ENCODE measurements at places on chromosomes 3 and 15.

DNA sequence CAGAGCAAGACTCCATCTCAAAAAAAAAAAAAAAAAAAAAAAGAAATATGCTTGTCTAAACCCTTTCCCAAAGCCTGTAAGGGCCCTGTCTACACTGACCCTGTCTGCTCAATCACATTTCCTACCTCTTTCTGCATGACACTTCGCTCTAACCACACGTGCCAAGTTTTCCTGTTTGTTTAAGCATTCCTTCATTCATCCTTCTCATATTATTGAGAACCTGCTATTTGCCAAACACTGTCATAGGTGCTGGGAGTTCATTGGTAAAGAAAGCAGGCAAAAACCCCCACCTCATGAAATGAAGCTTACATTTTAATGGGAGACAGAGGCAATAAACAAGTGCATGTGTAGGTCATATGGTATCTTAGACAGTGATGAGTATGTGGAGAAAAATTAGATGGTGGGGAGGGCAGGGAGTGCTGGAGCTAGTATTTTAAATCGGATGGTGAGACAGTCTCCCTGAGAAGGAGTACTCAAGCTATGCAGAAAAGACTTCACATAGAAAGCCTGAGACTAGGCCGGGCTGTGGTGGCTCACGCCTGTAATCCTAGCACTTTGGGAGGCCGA is 48.0 kb downstream of the B3GNT5 start:
- no peak for DNase-seq

GRCh38 chr3:55604846-55605245 is 117.7 kb upstream of the WNT5A start:
- DNase-seq = no peak

GRCh38 chr3:151227266-151227806 is 24.3 kb upstream of the GPR171 start:
- no peak for DNase-seq

DNA sequence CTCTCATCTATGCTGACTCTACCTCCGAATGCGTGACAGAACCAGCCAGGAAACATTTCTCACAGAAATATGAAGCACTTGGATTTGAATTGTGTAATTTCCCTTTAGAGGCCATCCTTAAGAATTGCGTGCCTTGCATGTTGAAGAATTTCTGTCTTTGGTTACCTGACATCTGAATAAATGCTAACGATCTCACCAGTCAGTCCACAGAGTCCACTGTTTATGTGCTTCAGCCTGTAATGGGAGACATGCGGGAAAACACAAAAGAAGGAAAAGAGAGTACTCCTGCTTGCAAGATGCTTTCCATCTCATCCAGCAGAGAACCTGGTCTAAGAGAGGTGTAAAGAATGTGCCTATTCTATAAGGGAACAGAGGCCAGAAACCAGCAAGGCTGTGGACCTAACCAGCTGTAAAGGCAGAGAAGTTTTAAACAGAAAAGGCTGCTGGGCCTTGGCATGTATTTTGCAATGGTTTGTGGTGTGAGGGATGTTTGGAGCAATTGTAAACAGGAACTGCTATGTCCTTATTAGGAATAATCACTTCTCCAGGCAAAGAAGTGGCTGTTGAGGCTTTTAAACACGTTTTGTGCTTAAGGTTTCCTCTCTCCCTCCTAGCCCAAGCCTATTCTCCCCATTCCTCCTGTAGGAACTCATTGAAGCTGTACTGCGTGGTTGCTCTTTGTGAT is 36.4 kb upstream of the BOC start:
- DNase-seq = no peak

DNA sequence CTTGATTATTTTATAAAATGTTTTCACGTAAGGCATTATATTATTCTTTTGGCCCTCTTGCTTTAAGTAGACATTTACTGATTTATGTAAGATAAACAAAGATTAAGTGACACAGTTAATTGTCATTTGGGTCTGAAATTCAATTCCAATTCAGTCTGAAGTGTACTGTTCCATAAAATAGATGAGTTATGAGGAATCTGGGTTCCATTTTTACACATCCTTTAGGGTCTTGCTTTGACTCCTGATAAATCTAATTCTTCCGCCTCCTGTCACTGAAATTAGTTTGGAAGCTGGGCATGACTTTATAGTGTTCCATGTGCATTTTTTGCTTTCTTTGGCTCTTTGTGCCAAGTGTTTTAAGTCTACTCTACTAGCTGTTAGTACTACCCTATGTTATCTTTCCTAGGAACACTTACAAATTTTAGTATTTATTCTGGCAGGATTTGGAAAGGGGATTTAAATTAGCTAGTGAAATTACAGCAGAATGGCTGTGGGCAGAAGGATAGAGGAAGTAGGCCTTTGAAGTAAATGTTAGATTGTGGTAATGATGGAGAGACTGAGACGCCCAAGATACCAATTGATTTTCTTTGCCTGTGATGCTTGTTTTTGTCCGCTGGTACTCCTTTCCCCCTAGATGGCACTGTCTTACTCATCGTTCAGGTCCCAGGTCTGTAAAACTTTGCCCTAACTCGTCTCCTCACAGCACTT is 14.3 kb downstream of the ARL8B start:
- peak; percentile 15 for DNase-seq

Measured in activated CD4-positive, alpha-beta T cell treated with anti-CD3 and anti-CD28 coated beads, Interleukin-2, amount 50 U/mL, for 1 hour (primary cell).